ENCODE measurements at places on chromosomes 11 and 22. TPM values are rescaled to one million over a fixed set of nuclear protein-coding genes. Genes with fewer than 3 reads are reported as not detected.

DNA sequence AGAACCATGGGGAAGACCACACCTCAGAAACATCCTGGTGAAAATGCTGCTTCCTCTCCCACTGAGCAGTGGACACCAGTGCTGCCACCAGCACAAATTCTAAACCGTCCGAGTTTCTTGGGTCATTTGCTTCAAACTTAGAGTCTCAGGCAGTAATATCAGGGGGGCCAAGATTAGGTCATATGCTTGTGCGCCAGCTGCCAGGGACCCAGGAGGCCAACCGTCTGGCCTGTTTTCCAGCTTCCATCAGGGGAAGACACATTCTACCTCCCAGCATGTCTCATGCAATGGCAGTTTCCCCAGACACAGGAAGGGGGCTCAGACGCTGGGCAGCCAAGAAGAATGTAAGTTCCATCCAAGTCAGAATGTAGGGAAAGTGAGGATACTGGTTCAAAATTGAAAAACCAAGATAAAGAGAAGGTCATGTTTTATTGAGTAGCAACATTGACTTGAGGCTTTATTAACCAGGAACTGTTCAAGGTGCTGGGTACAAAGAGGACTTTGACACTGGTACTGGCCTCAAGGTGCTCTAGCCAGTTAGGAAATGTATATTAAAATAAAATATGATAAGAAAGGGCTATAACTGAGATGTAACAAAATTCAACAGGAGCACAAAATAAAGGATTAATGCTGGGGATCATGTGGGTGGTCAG lies 59.7 kb upstream of the EED start:
- no peak overlapping the region for H3K4me3 ChIP-seq
- no peaks in the 10 kb centered on the region for H3K36me3 ChIP-seq
- no peak overlapping the region for H3K27ac ChIP-seq

DNA sequence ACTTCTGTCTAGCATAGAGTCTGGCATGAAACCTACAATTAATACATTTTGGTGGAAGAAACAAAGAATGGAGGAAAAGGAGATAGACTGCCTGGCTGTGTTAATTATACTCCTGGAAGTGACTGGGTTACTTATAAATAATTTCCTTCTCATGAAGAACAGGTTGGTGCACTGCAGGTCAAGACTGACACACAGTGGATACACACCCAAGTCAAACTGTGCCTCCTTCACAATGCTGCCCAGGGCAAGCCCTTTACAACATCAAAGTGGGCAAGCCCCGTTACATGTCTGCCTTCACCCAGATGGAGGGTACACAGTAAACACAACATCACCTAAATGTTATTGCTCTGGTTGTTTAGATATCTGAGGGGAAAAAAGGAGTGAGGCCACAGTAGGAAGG lies 83.7 kb upstream of the KCNA4 start:
- no peaks in the 10 kb centered on the region for H3K4me1 ChIP-seq
- no peak overlapping the region for H3K4me3 ChIP-seq
- H3K27me3 ChIP-seq: no peaks in the 10 kb centered on the region
- no peak for DNase-seq

GRCh38 chr11:46347637-46348311 lies 511 bp downstream of the DGKZ start:
- H3K36me3 ChIP-seq: no peaks in the 10 kb centered on the region
- peak overlapping the region; percentile 94 for H3K4me3 ChIP-seq
- DNase-seq: no peak
- H3K27ac ChIP-seq: peak overlapping the region; percentile 86
- H3K4me1 ChIP-seq: peaks cover 48% of the 10 kb centered on the region
- H3K27me3 ChIP-seq: no peaks in the 10 kb centered on the region

GRCh38 chr11:75337195-75337654 lies 14.2 kb downstream of the ARRB1 start:
- H3K27ac ChIP-seq: peak overlapping the region; percentile 69
- H3K27me3 ChIP-seq: no peaks in the 10 kb centered on the region
- peaks cover 34% of the 10 kb centered on the region for H3K4me1 ChIP-seq
- H3K4me3 ChIP-seq: no peak overlapping the region

- H3K27me3 ChIP-seq: peaks cover 4% of the 10 kb centered on the region
- peaks cover 10% of the 10 kb centered on the region for H3K4me1 ChIP-seq
- no peak overlapping the region for H3K27ac ChIP-seq
- no peak overlapping the region for H3K4me3 ChIP-seq
Observed at GRCh38 chr22:41979423-41980250, 10.4 kb downstream of the SEPTIN3 start.

DNA sequence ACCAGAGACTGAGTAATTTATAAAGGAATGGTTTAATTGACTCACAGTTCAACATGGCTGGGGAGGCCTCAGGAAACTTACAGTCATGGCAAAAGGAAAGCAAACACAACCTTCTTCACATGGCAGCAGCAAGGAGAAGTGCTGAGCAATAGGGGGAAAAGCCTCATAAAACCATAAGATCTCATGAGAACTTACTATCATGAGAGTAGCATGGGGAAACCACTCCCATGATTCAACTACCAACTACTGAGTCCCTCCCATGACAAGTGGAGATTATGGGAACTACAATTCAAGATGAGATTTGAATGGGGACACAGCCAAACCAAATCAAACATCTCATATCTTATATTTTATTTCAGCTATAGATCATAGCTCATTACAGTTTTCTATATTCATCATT lies 33.0 kb downstream of the GRIA4 start:
- H3K27ac ChIP-seq: no peak overlapping the region
- DNase-seq: no peak
- H3K27me3 ChIP-seq: no peaks in the 10 kb centered on the region

DNA sequence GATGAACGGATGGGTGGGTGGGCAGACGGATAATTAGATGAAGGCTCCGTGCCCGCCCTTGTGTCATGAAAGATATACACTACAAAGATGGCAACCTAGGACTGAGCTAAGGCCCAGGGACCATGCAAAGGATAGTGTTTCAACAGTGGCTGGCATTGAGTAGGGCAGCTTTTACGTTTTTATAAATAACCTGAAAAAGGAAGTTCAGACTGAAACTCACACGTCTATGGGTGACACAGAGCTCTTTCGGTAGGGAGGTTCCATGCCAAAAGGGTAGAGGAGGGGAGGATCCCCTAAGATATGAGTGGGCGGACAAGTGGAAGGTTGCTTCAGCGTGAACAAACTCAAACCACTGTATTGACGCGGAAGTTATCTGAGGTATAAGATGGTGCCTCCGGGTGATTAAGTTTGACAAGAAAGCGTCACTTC lies 90.5 kb downstream of the UBASH3B start:
- DNase-seq: no peak
- no peaks in the 10 kb centered on the region for H3K27me3 ChIP-seq
- H3K27ac ChIP-seq: no peak overlapping the region
- H3K4me1 ChIP-seq: no peaks in the 10 kb centered on the region
- H3K36me3 ChIP-seq: no peaks in the 10 kb centered on the region

The RBMXL2 gene
- not detected for total RNA-seq

The MAJIN gene
- total RNA-seq: not detected
